ENCODE measurements at places on chromosomes 5 and 9. TPM values are rescaled to one million over a fixed set of nuclear protein-coding genes. Genes with fewer than 3 reads are reported as not detected.

Gene GABRA6
- not detected for total RNA-seq

Gene BHMT
- total RNA-seq, result not detected

- no peak for DNase-seq
- H3K4me1 ChIP-seq, result peaks cover 16% of the 10 kb centered on the region
- no peak overlapping the region for H3K27ac ChIP-seq
- H3K4me3 ChIP-seq, result no peak overlapping the region
Measured at GRCh38 chr9:126886034-126886822, 25.8 kb downstream of the ZBTB34 start.

DNA sequence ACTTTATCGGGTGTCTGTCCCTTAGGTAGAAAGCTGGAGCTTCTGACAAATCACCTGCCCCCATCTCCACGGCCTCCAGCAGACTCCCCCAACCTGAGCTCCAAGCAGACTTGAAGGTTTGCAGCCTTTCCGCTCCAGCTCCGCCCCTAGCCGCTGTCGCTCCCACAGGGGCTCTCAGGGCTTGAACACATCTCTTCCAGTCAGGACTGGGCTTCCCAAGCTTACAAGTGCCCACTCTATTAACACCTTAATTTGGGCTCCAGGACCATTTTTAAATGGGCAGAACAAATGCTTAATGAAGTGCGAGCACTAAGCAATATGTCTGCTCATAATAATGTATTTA is 17.2 kb upstream of the SLC25A51 start:
- peak overlapping the region; percentile 19 for H3K27ac ChIP-seq
- no peak for DNase-seq
- no peak overlapping the region for H3K4me3 ChIP-seq
- no peaks in the 10 kb centered on the region for H3K27me3 ChIP-seq
- H3K36me3 ChIP-seq, result no peaks in the 10 kb centered on the region

- no peak overlapping the region for H3K4me3 ChIP-seq
- no peak for DNase-seq
- H3K4me1 ChIP-seq, result no peaks in the 10 kb centered on the region
- H3K27me3 ChIP-seq, result no peaks in the 10 kb centered on the region
- H3K27ac ChIP-seq, result no peak overlapping the region
Measured at GRCh38 chr5:169740435-169740834, 103.4 kb downstream of the DOCK2 start.
